HFFc6 (cell line): ENCODE measurements at places on chromosomes 13 and 19. TPM values are rescaled to one million over a fixed set of nuclear protein-coding genes. Genes with fewer than 3 reads are reported as not detected.

GRCh38 chr19:5093948-5094718, 125.2 kb downstream of the KDM4B start:
- DNase-seq, result no peak
- H3K4me1 ChIP-seq, result no peaks in the 10 kb centered on the region
- peaks cover 2% of the 10 kb centered on the region for H3K27me3 ChIP-seq
- H3K36me3 ChIP-seq, result peaks cover 23% of the 10 kb centered on the region

The SLC7A10 gene
- total RNA-seq, result not detected in 3 replicates

The PRTN3 gene
- total RNA-seq, result not detected in 3 replicates

- no peak overlapping the region for H3K27ac ChIP-seq
- H3K36me3 ChIP-seq, result no peaks in the 10 kb centered on the region
- no peak overlapping the region for H3K4me3 ChIP-seq
- peaks cover 10% of the 10 kb centered on the region for H3K4me1 ChIP-seq
- no peak for DNase-seq
Measured at GRCh38 chr19:29831686-29832085, 19.9 kb downstream of the CCNE1 start.

- peaks cover 51% of the 10 kb centered on the region for H3K27me3 ChIP-seq
- no peaks in the 10 kb centered on the region; the same call in 1 of the 2 replicates for H3K36me3 ChIP-seq
- H3K4me1 ChIP-seq, result peaks cover 13% of the 10 kb centered on the region
- H3K4me3 ChIP-seq, result no peak overlapping the region
- H3K27ac ChIP-seq, result no peak overlapping the region
Measured at GRCh38 chr13:112931028-112931934, 37.7 kb upstream of the MCF2L start.

GRCh38 chr13:37594550-37594949, 4.0 kb downstream of the POSTN start:
- peaks cover 8% of the 10 kb centered on the region; the same call in 1 of the 2 replicates for H3K36me3 ChIP-seq
- DNase-seq, result no peak
- H3K27me3 ChIP-seq, result no peaks in the 10 kb centered on the region; the same call in 1 of the 2 replicates
- H3K4me1 ChIP-seq, result peaks cover 43% of the 10 kb centered on the region

DNA sequence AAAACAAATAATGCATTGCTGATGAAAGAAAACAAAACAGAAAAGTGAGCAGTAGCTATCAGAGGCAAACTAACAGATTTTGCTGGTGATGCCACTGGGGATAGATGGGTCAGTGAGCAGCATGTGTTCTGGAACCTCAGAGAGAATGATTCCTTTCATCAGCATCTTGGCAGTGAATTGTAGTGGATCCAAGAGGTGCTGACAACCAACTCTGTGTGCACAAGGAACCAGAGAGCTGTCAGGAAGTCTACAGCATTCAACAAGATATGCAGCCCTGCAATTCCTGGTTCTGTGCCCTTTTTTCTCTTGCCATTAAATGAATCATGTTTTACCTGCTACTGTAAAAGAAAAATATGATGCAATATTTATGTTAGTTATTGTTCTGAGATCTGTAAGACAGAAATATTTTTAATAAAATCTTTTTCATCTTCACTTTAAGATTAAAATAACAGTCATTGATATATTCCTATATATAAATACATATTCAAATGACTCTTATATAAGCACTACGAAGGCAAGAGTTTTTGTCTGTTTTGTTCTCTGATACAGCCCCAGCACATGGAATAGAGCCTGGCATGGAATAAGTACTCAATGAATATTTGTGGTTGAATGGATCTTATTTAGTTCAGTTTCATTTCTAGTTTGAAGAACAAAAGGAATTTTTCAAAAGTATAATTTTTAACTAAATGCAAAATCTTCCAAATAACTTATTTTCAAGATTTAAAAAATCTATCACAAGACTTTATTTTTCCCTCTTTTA, 80.8 kb downstream of the FREM2 start:
- DNase-seq, result no peak
- no peak overlapping the region for H3K4me3 ChIP-seq
- H3K27ac ChIP-seq, result no peak overlapping the region
- H3K27me3 ChIP-seq, result peaks cover 3% of the 10 kb centered on the region; the same call in 1 of the 2 replicates
- no peaks in the 10 kb centered on the region for H3K36me3 ChIP-seq

GRCh38 chr13:100088273-100088643, 635 bp upstream of the PCCA start:
- H3K27me3 ChIP-seq, result peaks cover 1% of the 10 kb centered on the region; the same call in 1 of the 2 replicates
- H3K36me3 ChIP-seq, result peaks cover 4% of the 10 kb centered on the region
- H3K4me3 ChIP-seq, result peak overlapping the region; percentile 94
- H3K27ac ChIP-seq, result peak overlapping the region; percentile 81
- no peak for DNase-seq

DNA sequence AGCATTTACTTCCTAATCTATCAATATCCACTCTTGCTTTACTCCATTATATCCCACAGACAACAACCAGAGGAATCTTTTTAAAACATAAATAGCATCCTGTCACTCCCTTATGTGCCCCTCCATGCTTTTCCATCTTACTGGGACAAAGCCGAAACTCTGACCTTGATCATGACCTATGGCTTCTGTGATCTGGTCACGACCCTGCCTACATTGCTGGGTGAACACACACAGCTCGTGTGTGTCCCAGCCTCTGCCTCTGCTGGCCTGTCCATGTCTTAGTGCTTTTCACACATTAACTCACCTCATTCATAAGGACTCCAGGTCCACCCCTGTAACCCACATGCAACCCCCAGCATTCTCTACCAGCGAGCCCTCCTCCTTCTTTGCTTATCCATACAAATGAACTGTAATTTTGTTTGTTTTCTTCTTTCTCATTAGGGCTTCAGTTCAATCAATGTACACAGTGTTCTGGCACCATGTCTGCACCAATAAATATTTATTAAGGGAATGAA, 95.9 kb upstream of the RAP2A start:
- no peak overlapping the region for H3K4me3 ChIP-seq
- H3K4me1 ChIP-seq, result peaks cover 32% of the 10 kb centered on the region
- no peak overlapping the region for H3K27ac ChIP-seq
- H3K27me3 ChIP-seq, result no peaks in the 10 kb centered on the region; the same call in none of the 2 replicates
- no peak for DNase-seq

The TSHZ3 gene
- total RNA-seq, result 8.7 to 12.2 TPM (median 11.6 TPM) in 3 replicates

DNA sequence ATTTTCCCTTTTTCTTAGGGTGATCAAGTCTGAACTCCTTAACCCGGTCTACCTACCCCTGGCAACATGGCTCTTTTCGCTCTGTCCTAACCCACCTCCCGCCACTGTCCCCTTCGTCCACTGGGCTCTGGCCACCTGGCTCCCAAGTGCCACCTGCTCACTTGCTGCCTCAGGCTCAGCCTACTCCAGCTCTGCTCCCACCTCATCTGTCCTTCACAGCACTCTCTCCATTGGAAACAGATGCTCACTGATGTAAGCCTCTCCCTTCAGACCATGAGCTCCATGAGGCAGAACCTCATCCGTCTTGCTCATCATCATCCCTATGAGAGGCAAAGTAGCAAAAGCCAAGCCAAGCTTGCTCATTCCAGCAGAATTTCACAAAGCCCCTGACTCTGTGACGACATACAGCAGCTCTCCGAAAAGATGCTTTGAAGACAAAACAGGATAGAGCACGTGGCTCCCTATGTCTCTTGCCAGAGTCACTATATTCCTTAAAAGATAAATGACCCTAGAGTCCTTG, 35.3 kb upstream of the AMER2 start:
- H3K4me1 ChIP-seq, result no peaks in the 10 kb centered on the region
- no peak overlapping the region for H3K4me3 ChIP-seq
- H3K27me3 ChIP-seq, result peaks cover 25% of the 10 kb centered on the region
- no peaks in the 10 kb centered on the region for H3K36me3 ChIP-seq
- H3K27ac ChIP-seq, result no peak overlapping the region
- no peak for DNase-seq

DNA sequence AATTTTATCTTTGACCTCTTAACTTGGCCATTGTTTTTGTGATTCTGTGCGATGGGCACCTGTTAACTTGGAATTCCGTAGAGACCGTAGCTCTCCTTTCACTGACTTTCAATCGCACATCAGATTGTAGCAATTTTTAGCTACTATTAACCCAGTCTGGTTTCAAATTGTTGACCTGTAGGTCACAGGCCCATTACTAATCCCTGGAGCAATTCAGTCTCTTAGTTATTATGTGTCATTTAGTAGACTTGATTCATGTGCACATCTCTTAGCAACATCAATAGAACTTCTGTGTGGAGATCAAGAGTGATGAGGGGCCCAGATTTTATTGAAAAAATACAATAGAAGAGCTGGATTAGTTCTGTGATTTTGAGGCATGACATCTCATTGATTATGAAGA, 549.6 kb upstream of the SLC10A2 start:
- no peaks in the 10 kb centered on the region for H3K36me3 ChIP-seq
- no peak for DNase-seq
- no peaks in the 10 kb centered on the region for H3K4me1 ChIP-seq
- H3K27ac ChIP-seq, result no peak overlapping the region

DNA sequence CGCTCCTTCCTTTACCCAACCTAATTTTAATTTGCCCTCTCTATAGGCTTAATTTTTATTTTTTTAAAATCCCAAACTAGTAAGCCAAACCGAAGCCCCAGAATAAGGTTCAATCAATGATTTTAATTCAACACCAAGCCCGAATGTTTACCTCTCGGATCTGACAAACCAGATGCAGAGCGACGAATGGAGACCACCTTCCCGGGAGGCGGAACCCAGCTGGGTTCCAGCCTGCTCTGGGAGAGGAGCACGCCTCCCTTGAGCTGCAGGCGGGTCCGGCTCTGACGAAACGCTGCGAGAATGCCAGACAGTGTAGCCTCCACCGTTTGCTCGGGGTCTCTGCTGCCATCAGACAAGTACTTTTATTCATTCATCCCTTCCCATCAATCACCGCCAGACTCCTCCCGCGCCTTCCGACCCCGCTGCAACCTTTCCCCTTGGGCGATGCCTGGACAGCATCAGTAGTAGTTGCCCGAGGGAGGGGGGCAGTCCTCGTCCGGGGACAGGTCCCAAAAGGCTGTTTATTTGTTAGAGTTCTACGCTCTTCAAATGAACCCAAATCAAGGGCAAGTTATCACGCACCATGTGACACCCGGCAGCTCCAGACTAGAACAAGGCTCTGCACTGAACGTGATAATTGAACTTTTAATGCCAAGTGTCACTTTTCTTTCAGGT, 752 bp upstream of the EDNRB start:
- no peaks in the 10 kb centered on the region for H3K36me3 ChIP-seq
- no peaks in the 10 kb centered on the region for H3K4me1 ChIP-seq
- H3K27ac ChIP-seq, result no peak overlapping the region
- H3K4me3 ChIP-seq, result no peak overlapping the region
- H3K27me3 ChIP-seq, result peaks cover 4% of the 10 kb centered on the region
